ENCODE measurements at places on chromosomes 2 and 18. TPM values are rescaled to one million over a fixed set of nuclear protein-coding genes. Genes with fewer than 3 reads are reported as not detected.

CD226 gene
- polyA plus RNA-seq: 67.2 TPM

STAT4 gene
- 69.7 TPM for polyA plus RNA-seq

PLCL1 gene
- polyA plus RNA-seq: 5.5 TPM

PHLPP1 gene
- 0.36 TPM for polyA plus RNA-seq

MDH1B gene
- polyA plus RNA-seq: 0.44 TPM

GRCh38 chr18:51668607-51669006, 471.1 kb upstream of the MEX3C start:
- no peak overlapping the region for H3K27ac ChIP-seq
- no peaks in the 10 kb centered on the region for H3K36me3 ChIP-seq
- H3K4me1 ChIP-seq: no peaks in the 10 kb centered on the region
- H3K4me3 ChIP-seq: no peak overlapping the region
- DNase-seq: no peak

DNA sequence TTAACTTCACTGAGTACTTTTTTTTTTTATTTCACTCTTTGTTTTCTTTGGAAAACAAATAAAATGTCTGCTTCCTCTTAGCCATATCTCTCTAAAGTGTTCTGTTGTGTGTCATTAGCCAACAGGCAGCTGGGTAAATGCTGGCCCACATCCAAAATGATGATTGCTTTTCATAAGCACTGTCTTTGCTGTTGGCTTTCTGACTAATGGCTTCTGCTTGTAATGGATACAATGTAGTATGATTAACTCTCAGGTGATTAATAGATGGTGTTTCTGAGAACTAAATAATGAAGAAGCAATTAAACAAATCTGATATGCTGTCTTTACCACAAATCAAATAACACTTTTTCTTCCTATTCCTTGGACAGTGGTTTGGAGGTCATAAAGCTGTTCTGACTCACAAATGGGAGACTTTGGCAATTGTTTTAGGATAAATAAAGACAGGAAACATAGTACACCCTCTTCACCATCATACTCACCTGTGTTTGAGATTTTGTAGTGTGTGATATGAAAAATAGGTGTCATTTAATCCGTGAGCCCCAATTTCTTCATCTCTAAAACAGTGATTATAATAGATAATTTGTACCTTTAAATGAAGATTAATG, 888.4 kb downstream of the TSN start:
- H3K27ac ChIP-seq: no peak overlapping the region
- H3K36me3 ChIP-seq: no peaks in the 10 kb centered on the region
- DNase-seq: no peak
- H3K4me1 ChIP-seq: no peaks in the 10 kb centered on the region

DNA sequence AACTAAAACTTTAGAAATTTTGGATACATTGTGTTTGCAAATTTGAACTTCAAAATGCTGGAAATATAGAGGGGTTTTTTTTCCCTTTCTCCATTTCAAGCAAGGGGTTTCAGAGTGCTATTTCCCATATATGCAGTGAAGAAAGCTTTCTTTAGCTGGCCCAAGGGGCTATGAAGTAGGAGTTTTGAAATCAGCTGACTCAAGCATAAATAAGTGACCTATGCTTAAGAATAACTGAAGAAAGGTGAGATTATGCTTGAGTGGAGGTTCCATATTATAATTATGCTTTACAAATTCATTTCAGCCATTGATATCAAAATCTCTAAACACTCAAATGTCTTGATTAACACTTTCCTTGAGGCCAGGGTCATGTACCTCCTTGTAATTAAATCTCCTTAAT, 51.0 kb upstream of the RBBP8 start:
- no peaks in the 10 kb centered on the region for H3K36me3 ChIP-seq
- no peak for DNase-seq
- H3K4me1 ChIP-seq: no peaks in the 10 kb centered on the region
- H3K27me3 ChIP-seq: no peaks in the 10 kb centered on the region
- no peak overlapping the region for H3K4me3 ChIP-seq
- H3K27ac ChIP-seq: no peak overlapping the region

GRCh38 chr2:18214936-18215335, 336.5 kb downstream of the KCNS3 start:
- no peaks in the 10 kb centered on the region for H3K27me3 ChIP-seq
- H3K27ac ChIP-seq: no peak overlapping the region
- no peak for DNase-seq
- H3K36me3 ChIP-seq: no peaks in the 10 kb centered on the region
- no peaks in the 10 kb centered on the region for H3K4me1 ChIP-seq

DNA sequence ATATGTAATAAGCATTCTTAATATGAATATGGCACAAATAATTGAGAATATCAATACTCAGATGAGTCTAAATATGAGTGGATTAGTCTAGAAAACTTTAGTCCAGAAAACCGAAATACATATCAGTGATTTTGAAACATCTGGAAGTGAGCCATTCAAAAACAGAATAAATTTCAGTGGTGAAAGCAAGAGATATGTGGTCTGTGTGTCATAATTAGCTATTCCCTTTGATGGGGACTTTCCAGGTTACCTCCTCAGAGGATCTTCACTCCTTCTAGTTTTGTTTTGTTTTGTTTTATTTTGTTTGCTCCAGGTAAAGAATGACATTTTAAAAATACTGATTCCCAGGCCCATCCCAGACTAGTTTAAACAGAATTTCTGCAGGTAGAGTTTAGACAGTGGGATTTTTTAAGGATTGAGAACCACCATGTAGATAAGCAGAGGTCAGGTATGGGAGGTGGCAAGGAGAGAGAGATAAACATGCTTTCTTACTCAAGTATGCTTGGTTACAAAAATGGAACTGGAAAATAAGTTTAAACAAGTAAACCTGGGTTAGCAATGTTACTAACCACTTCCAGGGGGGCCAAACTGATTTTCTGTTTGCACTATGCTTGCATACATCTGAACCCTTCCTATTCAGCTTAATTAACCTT, 70.7 kb downstream of the NABP1 start:
- H3K4me1 ChIP-seq: no peaks in the 10 kb centered on the region
- no peak for DNase-seq
- no peaks in the 10 kb centered on the region for H3K36me3 ChIP-seq
- H3K4me3 ChIP-seq: no peak overlapping the region
- H3K27ac ChIP-seq: no peak overlapping the region

GRCh38 chr2:44746856-44747615, 194.5 kb upstream of the SIX3 start:
- no peaks in the 10 kb centered on the region for H3K27me3 ChIP-seq
- DNase-seq: no peak
- H3K27ac ChIP-seq: no peak overlapping the region
- no peaks in the 10 kb centered on the region for H3K4me1 ChIP-seq

DNA sequence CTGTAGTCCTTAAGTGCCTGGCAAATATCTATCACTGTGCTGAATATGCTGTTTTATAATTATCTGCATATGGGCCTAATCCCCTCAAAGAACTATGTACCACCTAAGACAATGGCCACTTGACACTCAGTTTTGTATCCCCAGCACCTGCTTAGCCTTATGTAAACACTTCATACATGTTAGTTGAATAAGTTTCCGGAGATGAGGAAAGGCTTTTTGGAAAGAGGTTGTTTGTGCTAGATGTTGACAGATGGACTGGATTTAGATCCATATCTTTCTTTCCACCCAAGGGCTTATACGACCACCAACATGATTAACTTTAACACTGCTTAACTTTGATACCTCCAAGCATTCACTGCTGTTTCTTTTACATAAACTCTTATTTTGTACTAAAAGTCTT, 63.3 kb downstream of the FAM228A start:
- H3K36me3 ChIP-seq: peaks cover 9% of the 10 kb centered on the region
- no peak for DNase-seq
- H3K4me3 ChIP-seq: no peak overlapping the region
- H3K27ac ChIP-seq: no peak overlapping the region
- H3K27me3 ChIP-seq: no peaks in the 10 kb centered on the region
- no peaks in the 10 kb centered on the region for H3K4me1 ChIP-seq

DNA sequence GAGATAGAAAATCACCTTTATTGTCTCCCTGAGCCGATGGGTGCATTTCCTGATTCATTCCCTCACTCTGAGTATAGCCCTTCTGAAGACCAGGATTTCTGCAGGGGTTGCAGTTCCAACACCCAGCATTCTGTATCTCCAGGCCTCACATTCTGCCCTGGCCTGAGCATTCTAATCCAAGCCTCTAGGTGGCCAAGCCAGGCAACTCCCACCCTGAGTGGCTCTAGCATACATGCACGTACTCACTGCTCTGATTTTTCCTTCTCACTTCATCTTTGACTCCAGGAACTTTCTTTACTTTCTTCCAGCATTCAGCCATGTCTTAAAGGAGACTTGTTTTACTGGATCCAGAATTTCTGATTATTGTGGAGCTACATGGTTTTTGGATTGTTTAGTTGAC, 100.7 kb upstream of the STK39 start:
- no peak overlapping the region for H3K4me3 ChIP-seq
- H3K27me3 ChIP-seq: no peaks in the 10 kb centered on the region
- no peaks in the 10 kb centered on the region for H3K4me1 ChIP-seq
- no peak overlapping the region for H3K27ac ChIP-seq

DNA sequence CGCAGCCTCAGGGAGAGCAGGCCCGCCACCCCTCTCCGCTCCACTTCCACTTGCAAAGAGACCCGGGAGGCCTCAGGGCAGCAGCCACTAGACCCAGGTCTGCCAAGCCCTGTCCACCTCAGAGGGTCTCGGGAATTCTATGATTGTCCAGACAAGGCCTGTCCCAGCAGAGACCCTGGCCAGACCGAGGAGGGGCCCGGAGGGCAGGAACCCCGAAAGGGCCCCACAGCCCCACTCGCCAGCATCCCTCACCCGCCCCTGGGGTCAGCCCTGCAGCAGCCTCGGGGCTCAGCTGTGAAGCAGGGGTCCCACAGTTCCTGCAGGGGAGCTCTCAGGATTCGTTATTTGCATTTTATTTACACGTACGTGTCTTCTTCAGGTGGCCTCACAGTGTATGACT, 269.5 kb downstream of the EIPR1 start:
- H3K27me3 ChIP-seq: no peaks in the 10 kb centered on the region
- H3K4me3 ChIP-seq: no peak overlapping the region
- no peaks in the 10 kb centered on the region for H3K36me3 ChIP-seq

- H3K4me3 ChIP-seq: no peak overlapping the region
- H3K4me1 ChIP-seq: no peaks in the 10 kb centered on the region
- H3K36me3 ChIP-seq: no peaks in the 10 kb centered on the region
- no peak overlapping the region for H3K27ac ChIP-seq
- DNase-seq: no peak
Measured at GRCh38 chr18:34400834-34401233, 176.1 kb upstream of the NOL4 start.

DNA sequence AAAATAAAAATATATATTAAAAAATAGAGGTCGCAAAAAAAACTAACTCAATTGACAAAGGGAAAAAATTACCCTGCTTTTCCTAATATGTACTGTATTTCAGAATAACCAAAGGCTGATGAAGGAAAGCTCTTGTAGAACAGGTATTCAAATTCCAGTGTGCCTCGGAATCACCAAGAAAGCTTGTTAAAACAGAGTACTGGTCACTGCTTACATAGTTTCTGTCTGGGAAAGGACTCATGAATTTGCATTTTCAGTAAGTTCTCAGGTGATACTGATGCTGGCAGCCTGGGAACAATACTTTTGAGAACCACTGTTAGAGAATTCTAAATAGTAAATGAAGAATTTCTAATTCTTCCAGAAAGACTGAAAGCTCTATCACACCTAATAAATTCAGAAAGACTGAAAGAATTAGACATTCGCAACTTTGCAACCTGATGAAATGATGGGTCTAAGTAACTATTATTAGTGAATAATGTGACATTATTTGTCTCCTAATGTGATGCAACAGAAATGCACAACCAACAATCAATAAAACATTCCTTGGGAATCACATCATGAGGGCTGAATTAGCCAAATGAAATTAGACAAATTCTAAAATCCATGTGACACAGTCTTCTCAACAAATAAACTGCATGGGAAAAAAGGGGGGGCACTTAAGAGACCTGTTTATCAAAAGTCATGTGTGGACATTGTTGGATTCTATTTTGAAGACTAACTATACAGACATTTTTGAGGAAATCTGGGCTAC, 21.9 kb downstream of the RPRD1A start:
- peaks cover 30% of the 10 kb centered on the region for H3K4me1 ChIP-seq
- no peak for DNase-seq
- H3K36me3 ChIP-seq: peaks cover 1% of the 10 kb centered on the region
- H3K27ac ChIP-seq: no peak overlapping the region
- H3K27me3 ChIP-seq: no peaks in the 10 kb centered on the region

DNA sequence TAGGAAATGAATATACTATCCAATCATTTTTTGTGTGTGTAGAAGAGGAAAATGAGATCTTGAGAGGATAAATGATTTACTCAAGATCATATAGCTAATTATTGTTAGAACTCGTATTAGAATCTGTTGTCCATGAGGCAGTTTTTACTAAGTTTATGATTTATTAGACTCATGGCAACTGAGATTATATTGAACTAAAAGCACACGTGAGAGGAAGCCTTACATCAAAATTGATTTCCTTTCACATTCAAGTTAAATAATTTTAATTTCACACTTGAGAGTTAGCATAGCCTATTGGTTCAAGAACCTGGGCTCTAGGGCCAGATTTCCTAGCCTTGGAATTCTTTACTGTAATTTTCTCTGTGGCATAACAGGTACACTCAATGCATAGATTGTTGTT, 552.3 kb downstream of the ERBB4 start:
- H3K36me3 ChIP-seq: no peaks in the 10 kb centered on the region
- no peaks in the 10 kb centered on the region for H3K27me3 ChIP-seq

DNA sequence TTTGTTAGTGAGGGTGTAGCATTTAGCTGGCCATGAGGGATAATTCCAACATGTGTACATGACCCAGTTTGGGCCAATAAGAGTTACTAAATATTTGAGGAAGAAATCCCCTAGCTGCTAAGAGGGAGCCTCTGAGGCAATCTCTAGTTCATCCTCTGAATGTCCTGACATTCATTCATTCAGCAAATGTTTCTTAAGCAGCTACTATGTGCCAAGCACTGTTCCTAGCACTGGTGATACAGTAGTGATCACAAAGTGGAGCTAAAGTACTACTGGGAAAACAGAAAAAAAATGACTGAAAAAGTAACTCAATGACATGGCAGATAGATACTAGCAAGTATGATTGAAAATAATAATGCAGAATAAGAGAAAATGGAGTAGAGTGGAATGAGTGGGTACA, 79.8 kb upstream of the PID1 start:
- H3K4me3 ChIP-seq: no peak overlapping the region
- H3K27ac ChIP-seq: no peak overlapping the region
- no peaks in the 10 kb centered on the region for H3K4me1 ChIP-seq
- no peaks in the 10 kb centered on the region for H3K27me3 ChIP-seq
- H3K36me3 ChIP-seq: no peaks in the 10 kb centered on the region

DNA sequence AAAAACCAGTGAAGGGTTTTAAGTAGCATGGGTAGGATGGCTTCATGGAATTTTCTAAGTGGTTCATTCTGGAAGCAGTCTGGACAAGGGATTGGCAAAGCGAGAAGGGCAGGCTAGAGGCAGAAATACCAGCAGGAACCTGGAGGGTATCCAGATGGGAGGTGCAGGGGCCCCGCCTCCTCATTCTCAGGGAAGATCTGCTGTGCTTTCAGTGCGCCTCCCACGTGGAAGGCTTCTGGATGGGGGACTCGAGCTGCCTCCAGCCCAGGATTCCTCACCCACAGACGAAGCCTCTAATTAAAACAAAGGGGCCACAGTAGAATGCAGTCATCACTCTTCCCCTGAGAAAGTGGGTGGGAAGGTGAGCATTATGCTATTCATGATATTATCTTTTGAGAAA, 79.8 kb downstream of the VSNL1 start:
- no peak overlapping the region for H3K4me3 ChIP-seq
- H3K4me1 ChIP-seq: no peaks in the 10 kb centered on the region
- H3K27me3 ChIP-seq: no peaks in the 10 kb centered on the region
- no peaks in the 10 kb centered on the region for H3K36me3 ChIP-seq
- DNase-seq: no peak
